ENCODE measurements at places on chromosomes 2 and 18.

DNA sequence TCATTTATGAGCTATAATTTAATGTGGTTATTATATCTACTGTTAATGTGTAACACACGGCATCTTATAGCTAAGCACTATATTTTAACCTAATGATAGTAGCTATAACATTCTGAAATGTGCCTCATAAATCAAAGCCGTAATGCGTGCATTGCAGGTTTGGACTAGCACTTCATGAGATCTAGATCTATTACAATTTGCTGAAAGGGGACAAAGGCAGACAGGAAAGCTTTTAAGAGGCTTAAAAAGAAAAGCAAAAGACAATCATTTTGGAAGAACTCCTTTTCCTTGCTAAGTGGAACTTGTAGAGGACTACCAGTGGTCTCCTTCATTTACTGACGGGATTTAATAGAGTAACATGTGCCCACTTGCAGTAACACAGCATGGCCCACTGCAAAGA is 213.1 kb downstream of the NBAS start:
- DNase-seq, result no peak

GRCh38 chr18:44245019-44245418 is 435.7 kb upstream of the SETBP1 start:
- DNase-seq, result no peak

- no peak for DNase-seq
Measured at GRCh38 chr2:61537950-61538199, 281 bp downstream of the XPO1 start.

GRCh38 chr2:180130403-180130802 is 123.3 kb upstream of the CWC22 start:
- DNase-seq, result no peak

GRCh38 chr2:182404092-182404491 is 22.7 kb downstream of the PDE1A start:
- no peak for DNase-seq

All from SHP77 (cell line).